LNCaP clone FGC (cell line): ENCODE measurements at places on chromosomes 6 and 20.

DNA sequence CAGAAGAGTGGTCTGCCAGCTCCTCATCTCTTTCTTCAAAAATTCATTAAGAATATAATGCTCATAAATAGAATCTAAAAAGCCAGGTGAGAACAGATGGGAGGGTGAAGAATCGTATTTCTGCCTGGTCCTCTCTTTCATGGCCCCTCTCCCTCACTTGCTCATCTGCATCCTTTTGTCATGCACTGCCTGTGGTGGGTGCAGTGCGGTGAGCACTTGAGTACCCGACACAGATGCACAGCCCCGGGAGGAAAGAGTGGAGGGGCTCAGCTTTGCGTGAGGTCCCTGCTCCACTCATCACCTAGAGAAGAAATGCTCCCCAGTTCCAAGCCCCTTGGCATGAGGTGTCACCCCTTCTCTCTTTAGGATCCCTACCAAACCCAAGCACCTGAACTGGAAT lies 58.1 kb upstream of the GLP1R start:
- DNase-seq, result no peak

- DNase-seq, result no peak
These were observed 401.0 kb downstream of the CDC5L start for GRCh38 chr6:44788387-44788981.

DNA sequence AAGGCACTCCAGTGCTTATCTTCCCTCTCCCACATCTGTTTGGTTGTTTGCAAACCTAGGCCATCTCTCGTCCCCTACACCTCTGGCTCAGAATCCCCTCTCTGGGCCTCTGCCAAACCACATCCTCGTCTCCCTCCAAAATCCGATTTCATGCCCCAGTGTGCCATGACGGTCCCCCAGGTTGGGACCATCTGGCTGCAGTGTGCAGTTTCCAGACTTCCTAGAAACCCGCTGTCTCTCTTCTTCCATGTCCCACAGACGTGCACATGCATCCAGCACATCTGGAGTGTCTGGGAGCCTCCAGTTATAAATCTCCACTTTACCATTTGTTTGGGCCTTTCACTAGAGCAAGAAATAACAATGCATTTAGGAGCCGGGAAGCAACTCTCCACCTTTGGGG lies 316.2 kb downstream of the KIF16B start:
- DNase-seq, result no peak

GRCh38 chr6:23036406-23036983 lies 467.1 kb downstream of the HDGFL1 start:
- no peak for DNase-seq

DNA sequence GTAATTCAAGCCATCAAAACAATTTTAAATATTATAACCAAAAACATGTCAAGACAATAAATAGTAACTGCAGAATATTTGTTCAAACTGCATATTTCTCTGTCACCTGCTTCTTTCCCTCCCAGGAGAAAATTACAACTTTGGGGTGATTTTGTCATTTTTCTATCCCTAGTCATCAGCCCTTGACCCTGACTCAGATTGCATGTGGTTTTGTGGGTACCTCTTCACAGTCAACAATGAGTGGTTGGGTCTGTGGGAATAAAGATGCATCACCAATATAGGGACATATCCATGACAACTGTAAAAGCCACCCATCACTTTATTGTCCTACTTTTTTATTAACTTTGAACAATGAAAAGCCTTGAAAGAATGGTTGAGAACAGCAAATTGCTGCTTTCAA lies 7.3 kb downstream of the COL10A1 start:
- no peak for DNase-seq

DNA sequence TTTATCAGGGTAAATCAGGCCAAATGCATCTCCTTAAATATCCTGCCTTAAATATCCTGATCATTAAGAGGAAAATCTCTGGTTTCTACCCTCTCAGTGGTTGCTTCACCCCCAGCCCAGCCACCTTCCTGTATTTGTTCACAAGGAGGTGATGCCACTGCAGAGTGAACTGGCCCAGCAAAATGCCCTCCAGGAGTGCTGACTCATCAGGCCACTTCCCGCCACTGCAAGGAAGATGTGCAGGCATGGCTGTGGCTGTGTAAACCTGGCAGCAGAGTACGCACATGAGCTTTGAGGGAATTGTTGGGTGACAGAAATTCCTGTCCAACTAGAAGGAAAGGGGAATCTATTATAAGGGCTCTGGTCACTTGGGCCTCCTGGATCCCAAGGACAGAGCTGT lies 13.8 kb downstream of the NQO2 start:
- DNase-seq, result no peak

DNA sequence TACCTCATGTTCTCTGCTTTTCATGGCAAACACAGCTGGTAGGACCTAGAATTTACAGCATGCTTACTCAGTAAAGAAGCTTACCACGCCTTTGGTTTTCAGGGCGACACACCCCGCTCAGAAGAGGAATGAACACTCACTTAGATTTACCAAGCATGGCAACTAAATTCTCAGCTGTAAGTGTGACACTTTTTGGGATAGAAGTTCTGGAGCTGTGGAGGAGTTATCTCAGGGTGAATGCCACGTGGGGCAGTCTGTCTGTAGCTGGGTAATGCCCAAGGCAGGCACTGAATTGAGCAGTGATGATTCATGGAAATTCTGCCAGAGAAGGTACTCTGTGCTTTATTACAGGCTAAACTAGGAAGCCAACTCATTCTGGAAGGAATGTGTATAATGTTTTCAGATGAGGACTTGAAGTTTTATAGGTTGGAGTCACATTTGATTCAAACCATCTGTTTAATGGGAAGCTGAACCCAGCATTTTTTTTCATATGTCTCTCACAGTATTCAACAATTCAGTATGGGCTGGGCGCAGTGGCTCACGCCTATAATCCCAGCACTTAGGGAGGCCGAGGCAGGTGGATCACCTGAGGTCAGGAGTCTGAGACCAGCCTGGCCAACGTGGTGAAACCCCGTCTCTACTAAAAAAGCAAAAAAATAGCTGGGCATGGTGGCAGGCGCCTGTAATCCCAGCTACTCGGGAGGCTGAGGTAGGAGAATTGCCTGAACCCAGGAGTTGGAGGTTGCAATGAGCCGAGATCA lies 3.5 kb upstream of the PRIM2 start:
- DNase-seq, result no peak

- DNase-seq, result no peak
These were observed 8.1 kb downstream of the TFAP2B start for GRCh38 chr6:50826803-50827202.

GRCh38 chr6:114342086-114342825 lies 567 bp downstream of the HS3ST5 start:
- no peak for DNase-seq

DNA sequence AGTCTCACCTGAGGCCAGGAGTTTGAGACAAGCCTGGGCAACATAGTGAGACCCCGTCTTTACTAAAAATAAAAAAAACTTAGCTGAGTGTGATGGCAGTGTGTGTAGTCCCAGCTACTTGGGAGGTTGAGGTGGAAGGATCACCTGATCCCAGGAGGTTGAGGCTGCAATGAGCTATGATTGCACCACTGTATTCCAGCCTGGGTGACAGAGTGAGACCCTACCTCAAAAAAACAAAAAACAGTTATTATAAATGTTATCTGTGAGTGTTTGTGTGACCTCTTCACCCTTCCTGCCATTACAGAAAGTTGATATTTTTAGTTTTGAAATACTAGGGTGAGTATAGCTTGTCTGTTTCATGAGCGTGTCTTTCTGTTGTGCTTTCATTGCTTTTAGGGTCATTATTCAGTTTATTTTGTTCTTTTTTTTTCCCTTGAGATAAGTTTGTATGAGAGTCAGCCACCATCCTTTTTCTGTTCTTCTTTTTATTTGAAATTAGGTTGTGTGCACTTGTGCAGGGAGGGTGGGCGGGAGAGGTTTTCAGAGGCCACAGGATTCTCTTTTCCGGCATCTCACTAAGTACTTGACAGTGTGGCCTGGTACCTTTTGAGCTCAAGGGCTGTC lies 26.2 kb downstream of the CDYL start:
- DNase-seq, result no peak

DNA sequence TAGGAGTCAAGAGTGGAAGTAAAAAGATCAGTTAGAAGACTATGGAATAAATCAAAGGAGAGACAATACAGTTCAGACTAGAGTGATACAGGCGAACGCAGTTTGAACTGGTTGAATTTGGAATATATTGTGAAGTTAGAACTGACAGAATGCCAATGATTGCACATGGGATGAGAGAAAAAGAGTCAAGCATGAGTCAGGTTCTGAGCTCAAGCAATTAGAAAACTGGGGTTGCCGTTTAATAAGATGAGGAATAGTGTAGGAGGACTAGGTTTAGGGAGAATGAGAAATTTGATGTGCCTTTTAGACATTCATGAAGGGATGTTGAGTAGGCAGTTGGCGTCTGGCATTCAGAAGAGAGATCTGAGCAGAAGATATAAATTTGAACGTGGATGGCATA lies 8.0 kb downstream of the RNF217 start:
- DNase-seq, result no peak

GRCh38 chr20:58010186-58010585 lies 218.3 kb downstream of the ANKRD60 start:
- DNase-seq, result no peak

DNA sequence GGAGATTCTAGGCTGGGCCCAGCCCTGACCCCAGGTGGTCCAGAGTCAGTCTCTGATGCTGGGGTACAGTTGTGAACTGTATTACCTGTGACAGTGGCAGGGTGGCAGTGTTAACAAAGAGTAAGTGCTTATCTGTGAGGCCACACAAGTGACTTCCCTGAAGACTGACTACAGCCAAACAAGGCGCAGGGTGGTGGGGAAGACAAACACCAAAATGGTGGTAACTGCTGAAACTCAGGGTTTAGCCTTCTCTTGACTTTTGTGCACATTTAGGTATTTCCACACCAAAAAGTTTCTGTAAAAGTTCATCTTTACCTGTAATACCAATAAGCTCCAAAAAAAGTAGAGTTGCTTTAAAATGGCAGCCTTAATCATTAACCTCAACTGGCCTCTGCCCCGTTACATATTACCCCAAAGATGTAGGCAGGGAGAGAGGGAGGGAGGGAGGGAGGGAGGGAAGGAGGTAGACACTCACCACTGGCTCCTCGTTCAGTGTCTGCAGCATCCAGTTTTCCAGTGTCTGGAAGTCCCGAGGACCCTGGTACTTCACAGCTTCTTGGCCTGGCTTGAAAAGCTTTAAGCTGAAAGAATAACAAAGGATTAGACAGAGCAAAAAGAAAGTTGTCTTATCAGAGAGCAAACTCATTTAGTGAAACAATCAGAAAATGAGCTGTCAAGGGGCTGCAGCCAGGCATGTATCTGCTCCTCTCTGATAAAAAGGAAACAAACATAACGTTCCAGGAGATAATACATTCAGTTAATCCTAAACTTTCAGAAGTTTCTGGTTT lies 11.3 kb downstream of the TXNDC5 start:
- no peak for DNase-seq

GRCh38 chr6:87407561-87407900 lies 241 bp upstream of the CFAP206 start:
- DNase-seq, result no peak
